ENCODE measurements at places on chromosomes 12 and 14. TPM values are rescaled to one million over a fixed set of nuclear protein-coding genes. Genes with fewer than 3 reads are reported as not detected.

- no peak for DNase-seq
Measured at GRCh38 chr12:64665514-64665913, 55.2 kb downstream of the RASSF3 start.

The KRT6C gene
- total RNA-seq: not detected

The TAS2R8 gene
- total RNA-seq: not detected

DNA sequence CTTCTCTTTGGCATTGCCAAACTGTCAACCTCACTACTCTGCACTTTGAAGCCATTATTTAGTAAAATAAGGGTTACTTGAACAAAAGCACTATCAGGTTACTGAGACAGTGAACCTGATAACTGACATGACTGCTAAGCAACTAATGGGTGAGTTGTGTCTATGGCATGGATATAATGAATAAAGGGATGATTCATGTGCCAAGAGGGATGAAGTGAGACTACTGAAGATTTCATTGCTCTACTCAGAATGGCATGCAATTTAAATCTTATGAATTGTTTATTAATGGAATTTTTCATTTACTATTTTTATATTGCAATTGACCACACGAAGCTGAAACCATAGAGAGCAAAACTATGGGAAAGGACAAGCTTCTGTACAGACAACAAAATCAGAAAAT lies 74.4 kb downstream of the CEP128 start:
- DNase-seq: no peak

GRCh38 chr12:8052679-8053078 lies 13.5 kb downstream of the C3AR1 start:
- DNase-seq: no peak

DNA sequence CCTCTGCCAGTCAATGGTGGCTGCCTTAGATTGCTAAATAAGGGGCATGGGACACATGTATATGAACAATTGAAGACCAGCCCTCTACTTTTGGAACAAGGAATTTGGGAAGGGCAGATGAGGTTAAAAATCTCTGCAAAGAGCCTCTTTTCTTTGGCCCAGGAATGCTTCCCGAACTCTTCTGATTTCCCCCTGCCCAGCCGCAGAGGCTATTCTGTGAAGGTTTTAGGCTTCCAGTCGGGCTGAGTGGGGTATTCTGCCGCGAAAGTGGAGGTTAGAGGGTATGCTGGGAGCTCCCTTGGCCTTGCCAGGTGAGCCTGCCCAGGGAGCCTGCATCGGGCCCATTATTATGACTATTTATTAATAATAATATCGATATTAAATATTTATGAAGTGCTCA lies 1.2 kb downstream of the POU6F1 start:
- peak; percentile 66 for DNase-seq

DNA sequence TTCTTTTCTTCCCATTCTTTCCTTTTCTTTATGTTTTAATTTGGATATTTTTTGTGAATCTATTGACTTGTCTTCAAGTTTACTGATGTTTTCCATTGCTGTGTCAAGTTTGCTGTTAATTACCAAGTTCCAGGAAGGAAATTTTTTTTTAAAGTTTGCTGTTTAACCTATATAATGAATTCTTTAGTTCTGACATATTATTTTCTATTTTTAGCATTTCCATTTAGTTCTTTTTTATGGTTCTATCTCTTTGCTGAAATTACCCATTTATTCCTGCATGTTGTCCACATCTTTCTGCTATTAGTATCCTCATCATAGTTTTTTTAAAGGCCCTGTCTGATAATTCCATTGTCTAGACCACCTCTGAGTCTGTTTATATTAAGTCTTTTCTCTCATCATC lies 27.8 kb downstream of the KLHDC1 start:
- no peak for DNase-seq

GRCh38 chr12:100447381-100447780 lies 26.3 kb upstream of the NR1H4 start:
- peak; percentile 26 for DNase-seq

DNA sequence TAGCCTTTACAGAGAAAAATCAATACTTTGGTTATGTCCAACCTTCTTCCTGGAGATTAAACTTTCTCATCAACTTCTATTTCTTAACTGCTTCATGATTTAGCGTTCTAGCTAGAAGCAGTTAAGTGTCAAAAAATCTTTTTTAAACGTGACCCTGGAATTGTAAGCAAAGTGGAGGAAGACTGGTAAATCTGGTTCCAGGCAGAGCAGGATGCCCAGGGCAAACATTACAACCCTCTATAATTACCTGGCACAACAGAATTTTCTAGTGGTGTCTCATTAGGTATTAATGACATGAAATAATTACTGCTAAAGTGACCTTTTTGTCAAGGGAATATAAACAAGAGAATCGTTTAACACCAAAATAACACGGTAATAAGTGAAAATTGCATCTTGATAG lies 320.8 kb downstream of the MED13L start:
- no peak for DNase-seq

- peak; percentile 93 for DNase-seq
Measured at GRCh38 chr12:122867691-122868461, 28.0 kb downstream of the VPS37B start.

The CLEC1A gene
- total RNA-seq: not detected

The GLT1D1 gene
- total RNA-seq: 9.2 TPM

GRCh38 chr12:29691161-29691854 lies 92.4 kb downstream of the TMTC1 start:
- no peak for DNase-seq

- no peak for DNase-seq
Measured at GRCh38 chr14:77364146-77364545, 12.7 kb downstream of the TMED8 start.

GRCh38 chr12:13437541-13437940 lies 241.0 kb downstream of the EMP1 start:
- no peak for DNase-seq

DNA sequence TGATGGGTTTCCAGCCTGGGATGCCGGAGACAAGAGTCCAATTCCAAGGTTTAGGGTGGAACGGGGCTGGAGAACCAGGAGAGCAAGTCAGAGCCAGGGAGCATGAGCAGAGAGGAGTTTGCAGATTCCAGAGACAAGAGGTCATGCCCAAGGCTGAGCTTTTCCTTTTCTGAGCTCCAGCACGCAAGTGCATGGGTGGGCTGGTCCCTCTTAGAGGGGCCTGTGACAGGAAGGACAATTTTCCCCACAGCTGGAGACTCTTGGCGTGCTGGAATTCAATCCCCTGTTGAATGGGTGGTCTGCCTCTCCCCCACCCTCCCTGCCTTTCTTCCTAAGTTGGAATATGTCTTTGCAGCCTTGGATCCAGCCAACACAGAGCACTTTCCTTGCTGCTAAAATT lies 431.9 kb downstream of the BCL11B start:
- DNase-seq: no peak

GRCh38 chr12:132395908-132396305 lies 66.5 kb upstream of the GALNT9 start:
- no peak for DNase-seq

DNA sequence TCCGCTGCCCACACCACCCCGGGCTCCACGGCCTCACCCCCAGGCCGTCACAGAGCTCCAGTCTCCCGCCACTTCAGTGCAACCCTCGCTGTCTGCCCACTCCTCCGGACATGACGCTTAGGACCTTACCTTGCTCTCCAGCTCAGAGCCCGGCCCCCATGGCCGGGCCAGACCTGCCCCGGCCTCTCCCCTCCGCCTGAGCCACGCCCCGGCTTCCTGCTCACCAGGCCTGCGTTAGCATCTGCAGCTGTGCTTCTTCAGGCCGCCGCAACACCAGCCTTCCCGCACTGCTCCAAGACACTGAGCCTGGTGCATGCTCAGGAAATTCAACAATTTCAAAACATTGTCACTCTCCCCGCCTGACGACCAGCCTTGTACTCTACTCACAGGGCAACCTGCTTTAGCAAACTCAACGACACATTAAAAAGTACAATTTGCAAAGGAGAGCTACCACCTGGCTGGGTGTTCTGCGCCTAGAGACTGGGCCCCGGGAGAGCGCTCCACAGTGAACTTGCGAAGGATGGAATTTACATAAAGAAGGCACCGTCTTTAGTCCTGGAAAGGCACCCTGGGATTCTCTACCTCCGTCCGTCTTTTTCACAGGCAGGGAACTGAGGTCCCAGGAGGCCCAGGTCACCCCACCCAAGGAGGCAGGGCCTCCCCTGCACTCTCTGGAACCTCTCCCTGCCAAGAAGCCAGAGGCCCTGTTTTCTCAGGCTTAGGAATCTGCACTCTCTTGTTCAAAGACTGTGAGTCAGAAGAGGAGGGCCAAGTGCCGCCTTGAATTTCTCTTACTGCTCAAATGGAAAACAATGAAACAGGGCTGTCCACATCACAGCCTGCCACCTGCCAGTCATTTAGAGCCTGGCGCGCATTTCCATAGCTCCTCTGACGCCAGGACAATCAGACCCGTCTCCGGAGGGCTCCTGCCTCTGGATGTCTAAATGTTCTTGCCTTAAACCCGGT lies 51.3 kb downstream of the STX2 start:
- DNase-seq: peak; percentile 90

GRCh38 chr12:89075880-89076540 lies 276.3 kb downstream of the DUSP6 start:
- DNase-seq: no peak

Data from H7 (cell line).